ENCODE measurements at places on chromosomes 7 and 10.

DNA sequence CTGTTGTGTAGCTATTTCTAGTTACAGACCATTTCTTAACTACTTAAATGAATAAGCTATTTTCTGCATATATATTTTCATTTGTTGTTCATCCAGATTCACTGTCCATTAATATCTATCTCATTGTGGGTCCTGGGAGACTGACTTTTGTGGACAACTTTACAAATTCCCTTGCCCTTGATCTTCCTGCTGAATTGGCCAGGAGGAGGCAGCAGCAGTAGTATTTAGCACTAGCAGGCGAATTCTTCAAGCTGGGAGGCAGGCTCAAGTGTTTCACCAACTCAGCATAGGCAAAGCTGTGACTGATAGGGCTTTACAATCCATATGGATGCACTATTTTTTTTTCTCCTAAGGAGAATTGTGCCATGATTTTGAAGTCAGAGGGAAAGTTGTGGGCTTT, 461.0 kb upstream of the NRG3 start:
- no peak for DNase-seq

DNA sequence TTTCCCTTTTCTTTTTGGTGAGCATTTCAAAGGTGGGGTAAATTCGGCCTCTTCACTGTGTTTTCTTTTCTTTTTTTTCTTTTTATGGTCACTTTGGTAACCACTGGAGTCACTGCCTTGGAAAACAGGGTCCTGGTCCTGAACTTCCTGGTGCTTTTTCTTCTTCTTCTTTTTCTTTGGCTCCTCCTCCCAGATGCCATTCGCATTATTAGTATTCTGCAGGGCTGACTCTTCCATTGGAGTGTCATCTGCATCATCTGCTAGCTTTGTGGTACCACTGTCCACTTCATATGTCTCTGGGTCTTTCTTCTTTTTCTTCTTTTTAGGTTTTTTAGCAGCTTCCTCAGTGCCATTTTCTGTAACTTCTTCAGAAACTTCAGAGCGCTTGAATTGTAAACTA, 10.5 kb downstream of the POLR1F start:
- no peak for DNase-seq

- DNase-seq: no peak
Observed at GRCh38 chr10:132355754-132356153, 23.8 kb downstream of the LRRC27 start.

DNA sequence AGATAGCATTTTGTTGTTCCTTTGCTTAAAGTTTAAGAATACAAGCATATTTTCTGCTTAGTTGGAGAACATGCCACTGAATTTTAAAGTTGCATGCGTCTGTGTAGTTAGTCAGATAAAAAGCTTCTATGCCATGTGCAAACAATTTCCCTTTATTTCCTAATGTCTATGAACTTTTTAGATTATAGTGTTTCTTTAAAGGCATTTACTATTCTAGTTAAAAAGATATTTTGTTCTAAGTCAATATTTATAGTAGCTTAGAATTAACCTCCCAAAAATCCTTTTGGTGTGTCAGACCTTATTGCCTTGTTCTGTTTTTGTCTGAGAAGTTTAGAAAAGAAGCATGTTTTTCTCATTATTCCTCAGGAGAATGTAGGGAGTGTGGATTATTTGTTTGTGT, 99.0 kb upstream of the GATA3 start:
- DNase-seq: no peak

GRCh38 chr7:32264702-32265284, 194.6 kb upstream of the PDE1C start:
- DNase-seq: no peak

- DNase-seq: no peak
Observed at GRCh38 chr10:29642990-29643389, 8.2 kb upstream of the SVIL start.

GRCh38 chr7:14748461-14748860, 154.1 kb downstream of the DGKB start:
- no peak for DNase-seq

DNA sequence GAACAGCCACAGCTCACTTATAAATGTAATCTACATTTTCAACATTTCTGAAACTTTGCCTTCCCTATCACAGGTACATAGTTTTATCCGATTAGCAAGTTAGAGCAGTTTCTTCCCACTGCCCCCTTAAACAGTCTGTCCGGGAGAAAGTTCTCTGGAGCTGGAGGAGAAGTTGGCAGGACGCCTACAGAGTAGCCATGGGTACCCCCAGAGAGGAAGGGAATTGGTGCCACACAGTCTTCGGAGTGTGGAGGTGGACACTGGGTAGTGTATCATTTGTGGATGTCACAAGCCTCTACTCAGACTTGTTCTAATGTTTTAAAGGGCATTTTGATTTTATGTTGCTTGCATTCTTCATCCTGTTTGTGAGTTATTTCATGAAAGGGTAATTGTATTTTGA, 39.0 kb downstream of the TAF3 start:
- no peak for DNase-seq

- no peak for DNase-seq
Observed at GRCh38 chr10:126969310-126969709, 64.1 kb downstream of the DOCK1 start.

GRCh38 chr7:154990964-154991540, 11.9 kb downstream of the PAXIP1 start:
- no peak for DNase-seq

- no peak for DNase-seq
Observed at GRCh38 chr7:101428093-101428866, 65.6 kb downstream of the COL26A1 start.

GRCh38 chr7:1096156-1097119, 8.5 kb downstream of the GPER1 start:
- no peak for DNase-seq

- no peak for DNase-seq
Observed at GRCh38 chr10:71971311-71971731, 7.1 kb downstream of the CHST3 start.

- no peak for DNase-seq
Observed at GRCh38 chr10:76071653-76072365, 640.4 kb downstream of the LRMDA start.

DNA sequence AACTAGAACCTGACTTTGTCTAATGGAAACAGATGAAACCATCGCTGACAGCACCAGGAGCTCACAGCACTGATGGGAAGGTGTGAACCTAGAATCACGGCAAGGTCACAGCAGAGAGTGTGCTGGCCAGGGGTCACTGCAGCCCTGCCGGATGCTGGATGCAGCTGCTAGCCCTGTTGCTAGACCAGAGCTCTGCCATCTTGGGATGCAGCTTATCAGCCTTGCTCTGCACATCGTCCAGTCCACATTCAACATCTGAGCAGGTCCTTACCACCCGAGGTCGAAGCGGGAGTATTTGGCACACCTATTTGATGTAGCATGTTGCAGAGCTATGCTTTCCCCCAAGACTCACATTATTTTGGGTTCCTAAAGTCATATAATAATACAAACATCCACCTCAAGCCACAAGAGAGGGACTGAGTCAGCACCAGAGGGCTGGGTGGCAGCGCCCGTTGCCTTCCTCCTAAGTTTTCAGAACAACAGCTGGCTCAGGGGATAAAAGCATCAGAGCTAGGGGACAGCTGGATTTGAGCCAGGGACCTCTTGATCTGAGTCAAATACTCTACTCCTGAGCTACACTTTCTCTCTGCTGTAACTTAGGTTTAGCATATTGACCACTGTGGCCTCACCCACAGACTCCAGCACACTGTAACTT, 135.3 kb downstream of the ZNF467 start:
- no peak for DNase-seq

- no peak for DNase-seq
Observed at GRCh38 chr10:43985941-43986340, 337.3 kb upstream of the ZNF32 start.

GRCh38 chr7:16874066-16874465, 7.7 kb downstream of the AGR3 start:
- no peak for DNase-seq

DNA sequence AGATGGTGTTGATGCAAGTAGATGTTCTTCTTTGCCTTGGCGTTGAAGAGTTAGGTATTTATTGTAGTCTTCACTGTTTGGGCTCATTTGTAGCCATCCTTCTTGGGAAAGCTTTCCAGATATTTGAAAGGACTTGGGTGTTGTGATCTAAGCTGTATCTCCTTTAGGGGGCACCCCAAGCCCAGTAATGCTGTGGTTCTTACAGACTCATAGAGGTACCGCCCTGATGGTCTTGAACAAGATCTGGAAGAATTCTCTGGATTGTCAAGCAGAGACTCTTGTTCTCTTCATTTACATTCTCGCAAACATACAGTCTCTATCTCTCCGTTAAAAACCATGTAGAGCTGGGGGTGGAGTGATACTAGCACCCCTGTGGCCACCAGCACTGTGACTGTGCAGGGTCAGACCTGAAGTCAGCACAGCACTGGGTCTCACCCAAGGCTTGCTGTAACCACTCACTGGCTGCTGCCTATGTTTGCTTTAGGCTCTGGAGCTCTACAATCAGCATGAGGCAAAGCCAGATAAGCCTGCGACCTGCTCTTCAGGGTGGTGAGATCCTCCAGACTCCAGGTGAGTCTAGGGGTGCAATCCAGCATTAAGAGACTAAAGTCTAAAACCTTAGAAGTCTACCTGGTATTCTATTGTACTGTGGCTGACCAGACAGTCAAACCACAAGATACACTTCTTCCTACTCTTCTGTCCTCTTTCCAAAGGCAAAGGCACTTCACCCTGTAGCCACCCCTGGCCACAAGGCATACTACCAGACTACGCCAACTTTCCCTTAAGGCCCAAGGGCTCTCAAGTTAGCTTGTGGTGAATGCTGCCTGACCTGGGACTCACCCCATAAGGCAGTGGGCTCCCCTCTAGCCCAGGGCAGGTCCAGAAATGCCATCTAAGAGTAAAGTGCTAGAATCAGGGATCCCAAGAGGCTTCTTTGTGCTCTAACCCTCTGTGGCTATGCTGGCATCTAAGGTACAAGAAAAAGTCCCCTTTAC, 209.7 kb upstream of the TMEM196 start:
- no peak for DNase-seq

DNA sequence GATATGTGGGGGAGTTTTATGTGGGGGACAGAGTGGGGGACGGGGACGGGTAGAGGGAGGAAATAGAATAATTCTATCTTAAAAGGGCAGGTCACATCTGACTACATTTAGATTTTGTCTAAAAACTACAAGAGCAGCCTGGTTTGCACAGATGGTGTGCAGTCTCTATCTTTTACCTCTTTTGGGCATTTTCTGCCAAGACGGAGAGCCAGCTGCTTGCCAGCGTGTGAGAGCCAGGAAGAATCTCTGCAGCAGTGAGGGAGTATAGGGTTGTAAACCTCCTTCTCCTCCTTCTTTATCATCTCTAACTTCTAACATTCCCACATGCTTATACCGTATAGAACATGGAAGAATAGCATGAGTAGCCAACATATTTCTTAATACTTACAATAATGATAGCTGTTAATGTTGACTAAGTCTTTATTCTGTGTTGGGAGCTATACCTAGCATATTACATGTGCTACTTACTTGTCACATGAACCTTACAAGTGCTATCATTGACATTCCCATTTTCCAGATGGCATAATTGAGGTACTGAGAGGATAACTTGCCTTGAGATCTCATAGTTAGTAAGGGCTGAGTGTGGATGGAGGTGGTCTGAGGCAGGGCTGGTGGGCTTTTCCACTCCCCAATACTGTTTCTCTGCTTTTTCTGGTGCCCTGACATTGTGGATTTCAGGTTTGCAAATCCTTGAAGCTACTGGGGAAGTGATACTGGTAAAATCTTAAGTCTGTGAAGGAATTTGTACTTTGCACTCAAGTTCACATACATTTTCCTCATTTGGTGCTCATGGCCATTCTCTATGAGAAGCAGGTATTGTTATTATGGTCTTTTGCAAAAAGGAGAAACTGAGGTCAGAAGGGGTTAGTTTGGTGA, 1.1 kb downstream of the ENTPD1 start:
- no peak for DNase-seq

DNA sequence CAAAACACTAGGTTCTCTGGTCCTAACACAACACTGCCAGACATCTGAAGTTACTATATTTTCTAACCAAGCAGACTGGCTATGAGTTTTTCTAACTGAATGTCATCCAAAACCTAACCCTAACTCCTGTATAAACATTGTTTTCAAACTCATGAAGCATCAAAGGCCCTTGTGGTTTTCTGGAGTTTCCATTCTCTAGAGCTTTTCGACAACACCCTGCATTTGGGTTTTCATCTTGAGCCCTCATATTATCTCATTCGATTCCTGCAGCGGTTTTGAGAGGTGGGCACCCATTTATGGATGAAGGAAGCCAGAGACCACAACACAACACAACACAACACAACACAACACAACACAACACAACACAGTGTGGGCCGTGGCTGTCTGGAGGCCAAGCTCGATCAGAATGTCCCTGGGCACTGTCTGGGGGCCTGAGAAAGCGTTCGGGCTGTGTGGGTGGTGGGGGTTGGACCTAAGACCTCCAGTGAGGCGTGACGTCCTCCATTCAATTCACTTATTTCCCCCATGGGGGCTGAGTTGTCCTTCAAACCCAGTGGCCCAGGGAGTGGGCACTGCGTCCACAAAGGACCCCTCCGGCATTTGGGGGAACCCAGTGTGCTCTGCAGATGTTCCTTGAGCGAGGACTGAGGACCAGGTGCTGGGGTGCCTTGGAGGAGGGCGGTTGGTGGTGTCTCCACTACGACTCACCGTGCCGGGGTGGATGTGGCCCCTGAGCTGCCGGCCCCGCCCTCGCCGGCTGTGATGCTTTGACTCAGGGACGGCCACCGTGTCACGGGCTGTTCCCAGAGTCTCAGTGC, 490.4 kb downstream of the DNAJB6 start:
- DNase-seq: peak; percentile 2

DNA sequence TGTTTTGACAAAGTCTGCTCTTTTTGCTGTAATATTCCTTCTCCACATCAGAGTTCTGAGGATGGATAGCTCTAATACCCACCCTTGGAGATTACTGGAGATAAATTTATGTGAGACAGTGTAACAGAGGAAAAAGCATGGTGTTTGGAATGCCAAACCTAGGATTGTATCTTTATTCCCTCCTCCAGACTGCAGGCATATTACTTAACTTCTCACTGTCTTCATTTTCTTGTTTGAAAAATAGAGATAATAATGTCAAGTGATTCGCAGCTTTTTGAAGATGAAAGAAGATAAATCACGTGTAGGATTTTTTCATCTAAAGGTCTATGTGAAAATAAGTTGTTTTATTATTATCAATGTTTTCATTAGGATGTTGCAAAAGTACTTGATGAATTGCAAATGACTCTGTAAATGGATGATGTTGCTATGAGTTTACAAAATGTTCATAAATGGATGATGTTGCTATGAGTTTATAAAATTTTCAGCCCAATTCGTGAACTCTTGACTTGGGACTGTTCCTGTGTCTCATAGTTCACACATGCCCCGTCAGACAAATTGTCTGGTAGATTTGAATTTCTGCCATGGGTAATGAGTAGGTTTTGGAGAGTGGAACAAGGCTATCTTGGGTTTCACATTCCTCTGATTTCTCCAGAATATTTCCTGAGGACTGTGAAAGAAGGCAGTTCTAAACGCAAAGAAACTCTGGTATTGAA, 113.1 kb upstream of the IGFBP3 start:
- DNase-seq: no peak

- DNase-seq: no peak
Observed at GRCh38 chr10:130169136-130169859, 33.1 kb downstream of the GLRX3 start.

- no peak for DNase-seq
Observed at GRCh38 chr7:155645662-155646061, 1.2 kb downstream of the RBM33 start.

- no peak for DNase-seq
Observed at GRCh38 chr7:142873281-142873784, 12.2 kb downstream of the TRPV6 start.

- DNase-seq: no peak
Observed at GRCh38 chr7:88073626-88074025, 139.6 kb downstream of the ADAM22 start.

All from activated effector memory CD4-positive, alpha-beta T cell treated with Interleukin-2 at 50 U/mL for 16 hours (primary cell).